GF-D8 (cell line): ENCODE measurements at places on chromosomes 3 and 15.
A peak's percentile ranks its signal among the peaks of the same experiment; 100 is the strongest.

DNA sequence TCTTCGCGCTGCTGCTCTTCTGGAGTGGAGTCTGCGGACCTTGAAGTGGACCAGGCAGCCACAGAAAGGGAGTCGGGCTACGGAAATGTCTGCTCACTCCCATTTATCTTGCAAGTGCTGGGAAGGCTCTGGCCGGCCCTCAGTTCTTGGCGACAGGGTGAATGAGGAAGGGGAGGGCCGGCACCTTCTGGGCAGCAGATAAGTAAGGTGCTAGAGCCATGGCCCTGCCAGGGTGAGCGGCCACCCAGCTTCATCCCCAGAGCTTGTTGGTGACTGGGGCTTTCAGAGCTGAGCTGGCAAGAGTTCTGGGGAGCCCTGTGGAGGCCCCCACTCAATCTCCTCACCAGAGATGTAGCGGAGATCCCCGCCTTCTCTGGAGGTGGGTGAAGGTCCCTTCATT, 103.5 kb downstream of the ASB7 start:
- DNase-seq, result no peak

- no peak for DNase-seq
These were observed 13.8 kb downstream of the WDR93 start for GRCh38 chr15:89704411-89704810.

GRCh38 chr3:168552251-168552650, 456.5 kb upstream of the GOLIM4 start:
- no peak for DNase-seq

DNA sequence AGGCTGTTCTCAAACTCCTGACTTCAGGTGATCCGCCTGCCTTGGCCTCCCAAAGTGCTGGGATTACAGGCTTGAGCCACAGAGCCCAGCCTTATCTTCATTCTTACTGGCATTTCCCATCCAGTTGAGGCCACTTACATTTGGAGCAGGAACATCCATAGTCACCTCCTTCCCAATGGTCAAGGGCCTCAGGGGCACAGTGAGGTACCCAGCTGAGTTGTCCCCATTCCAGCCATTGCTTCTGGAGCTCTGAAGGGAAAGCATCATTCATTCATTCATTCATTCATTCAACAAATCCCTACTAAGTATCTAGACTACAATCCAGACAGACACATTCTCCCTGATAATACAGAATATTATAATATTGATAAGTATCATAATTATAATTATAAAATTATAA, 12.2 kb downstream of the PLA2G4D start:
- DNase-seq, result no peak

- DNase-seq, result no peak
These were observed 72.5 kb upstream of the P3H2 start for GRCh38 chr3:190193210-190193609.

DNA sequence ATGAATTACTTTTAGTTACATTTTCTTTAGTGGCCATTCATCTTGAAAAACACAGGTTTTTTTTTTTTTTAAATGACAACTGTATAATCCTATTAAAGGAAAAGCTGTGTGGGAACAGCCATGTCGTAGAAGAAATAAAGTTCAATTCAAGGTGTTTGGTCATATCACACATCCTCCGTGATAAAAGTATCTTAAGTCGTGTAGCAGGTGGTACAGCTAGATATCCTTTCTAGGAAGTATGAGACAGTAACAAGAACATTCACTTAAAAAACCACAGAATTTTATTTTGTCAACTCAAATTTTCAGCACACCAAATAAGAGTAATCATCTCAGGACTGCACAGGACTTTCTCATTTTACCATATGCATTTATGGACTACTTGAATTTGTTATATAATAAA, 16.1 kb downstream of the ZDHHC23 start:
- no peak for DNase-seq

DNA sequence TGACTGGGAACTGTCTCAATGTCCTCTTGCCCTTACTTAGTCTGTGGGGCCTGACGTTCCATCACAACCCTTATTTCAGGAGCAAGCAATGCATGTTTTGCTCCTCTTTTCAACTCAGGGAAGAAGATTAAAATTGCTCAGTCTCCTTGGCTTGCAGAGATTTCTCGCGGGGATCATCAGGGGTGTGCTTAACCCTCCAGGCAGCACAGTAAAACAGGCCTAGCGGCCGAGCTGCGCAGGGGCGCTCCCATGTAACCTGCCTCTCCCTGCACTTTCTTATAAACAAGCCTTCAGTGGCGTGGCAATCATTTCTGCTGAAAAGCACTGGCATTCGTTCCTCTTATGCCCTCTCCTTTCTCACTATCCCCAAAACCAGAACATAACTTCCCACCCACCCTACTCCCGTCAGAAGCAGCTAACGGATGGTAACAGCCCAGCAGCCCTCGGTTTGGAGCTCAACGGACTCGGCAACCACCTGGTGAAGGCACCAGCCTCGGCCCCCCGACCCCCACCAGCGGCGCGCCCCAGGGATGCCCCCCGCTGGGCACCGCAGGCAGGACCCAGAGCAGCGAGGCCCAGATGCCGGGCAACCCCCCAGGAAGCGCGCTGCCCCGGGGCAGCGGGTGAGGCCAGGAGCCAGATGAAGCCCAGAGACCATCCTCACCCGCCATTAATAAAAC, 1.1 kb downstream of the MCF2L2 start:
- no peak for DNase-seq

DNA sequence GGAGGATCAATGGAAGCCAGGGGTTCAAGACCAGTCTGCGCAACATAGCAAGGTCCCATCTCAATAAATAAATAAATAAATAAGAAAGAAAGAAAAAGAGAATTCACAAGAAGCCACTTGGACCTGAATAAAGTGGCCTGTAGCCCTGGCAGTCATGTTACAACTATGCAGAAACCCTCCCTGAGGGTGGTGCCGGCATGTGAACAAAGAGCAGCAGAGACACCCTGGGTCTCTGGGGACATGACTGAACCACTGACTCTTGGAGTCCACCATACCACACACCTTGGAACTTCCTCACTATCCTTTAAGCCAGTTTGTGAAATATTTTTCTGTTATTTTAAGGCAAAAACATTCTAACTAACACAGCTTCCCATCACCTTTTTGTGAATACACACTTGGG, 93.0 kb downstream of the MEIS2 start:
- DNase-seq, result no peak

GRCh38 chr15:48313216-48313615, 18.0 kb upstream of the DUT start:
- DNase-seq, result peak; percentile 79

DNA sequence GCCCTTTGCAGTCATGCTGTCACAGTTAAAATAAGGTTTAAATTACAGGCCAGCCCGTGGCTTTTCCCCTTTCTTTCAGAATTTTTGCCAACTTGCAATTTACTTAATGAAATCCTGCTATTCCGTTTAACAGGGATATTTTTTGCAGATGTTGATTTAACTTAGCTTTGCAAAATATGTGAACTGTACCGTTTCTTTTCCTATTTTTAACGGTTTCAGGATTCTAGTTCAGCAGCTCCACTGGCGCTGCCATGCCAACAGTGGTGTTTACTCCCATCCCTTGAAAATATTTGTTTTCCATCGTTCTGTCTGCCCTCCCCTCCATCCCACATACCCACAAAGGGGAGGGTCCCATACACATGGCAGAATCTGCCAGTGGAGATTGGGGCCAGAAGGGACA, 54.3 kb downstream of the SMAD6 start:
- no peak for DNase-seq

DNA sequence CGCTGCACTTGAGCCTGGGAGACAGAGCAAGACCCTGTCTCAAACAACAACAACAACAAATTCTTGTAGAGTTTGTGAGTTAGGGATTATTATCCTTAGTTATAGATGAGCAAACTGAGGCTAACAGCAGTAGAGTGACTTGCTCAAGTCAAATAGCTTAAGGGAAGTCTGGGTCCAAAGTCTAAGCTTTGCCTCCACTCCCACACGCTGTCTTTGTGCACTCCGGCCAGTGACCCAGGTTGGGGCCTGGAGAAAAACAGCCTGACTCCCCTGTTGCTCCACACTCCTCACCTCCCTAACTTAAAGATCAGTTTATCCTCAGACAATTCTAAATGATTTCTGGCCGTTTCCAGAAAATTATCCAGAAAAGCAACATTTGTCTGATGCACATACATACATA, 9.2 kb upstream of the SIN3A start:
- no peak for DNase-seq

DNA sequence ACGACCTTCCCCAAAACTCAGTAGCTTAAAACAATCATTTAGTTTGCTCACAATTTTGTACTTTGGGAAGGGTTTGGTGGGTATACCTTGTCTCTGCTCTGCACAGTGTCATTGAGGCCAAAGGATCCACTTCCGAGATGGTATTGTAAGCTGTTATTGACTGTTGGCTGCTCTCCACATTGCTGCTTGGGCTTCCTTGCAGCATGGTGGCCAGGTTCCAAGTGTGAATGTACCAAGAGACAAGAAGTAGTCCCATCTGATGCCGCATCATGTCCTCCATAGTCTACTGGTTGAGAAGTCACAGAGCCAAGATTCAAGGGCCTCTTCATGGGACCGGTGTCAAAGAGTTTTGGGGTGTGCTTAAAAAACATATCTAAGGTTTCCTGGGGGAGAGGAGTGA, 268.5 kb downstream of the PLCL2 start:
- DNase-seq, result no peak

GRCh38 chr3:4323246-4324027, 20.3 kb downstream of the SETMAR start:
- no peak for DNase-seq

DNA sequence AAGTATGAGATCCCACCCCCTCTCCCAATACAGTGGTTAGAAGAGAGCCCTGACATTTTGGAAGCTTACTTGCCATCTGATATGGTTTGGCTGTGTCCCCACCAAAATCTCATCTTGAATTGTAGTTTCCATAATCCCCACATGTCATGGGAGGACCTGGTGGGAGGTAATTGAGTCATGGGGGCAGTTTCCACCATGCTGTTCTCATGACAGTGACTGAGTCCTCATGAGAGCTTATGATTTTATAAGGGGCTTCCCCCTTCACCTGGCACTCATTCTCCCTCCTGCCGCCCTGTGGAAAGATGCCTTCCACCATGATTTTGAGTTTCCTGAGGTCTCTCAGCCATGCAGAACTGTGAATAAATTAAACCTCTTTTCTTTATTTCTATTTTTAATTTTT, 28.8 kb upstream of the HES1 start:
- DNase-seq, result no peak
